ENCODE measurements at places on chromosomes 16 and 17. TPM values are rescaled to one million over a fixed set of nuclear protein-coding genes. Genes with fewer than 3 reads are reported as not detected.

GRCh38 chr16:66224186-66224585 is 142.3 kb upstream of the CDH5 start:
- H3K27me3 ChIP-seq, result peaks cover 79% of the 10 kb centered on the region
- no peak overlapping the region for H3K27ac ChIP-seq

GRCh38 chr17:72362376-72363088 is 241.7 kb downstream of the SOX9 start:
- no peak for DNase-seq
- H3K27me3 ChIP-seq, result no peaks in the 10 kb centered on the region
- no peak overlapping the region for H3K27ac ChIP-seq
- peaks cover 45% of the 10 kb centered on the region for H3K4me1 ChIP-seq
- H3K4me3 ChIP-seq, result no peak overlapping the region

DNA sequence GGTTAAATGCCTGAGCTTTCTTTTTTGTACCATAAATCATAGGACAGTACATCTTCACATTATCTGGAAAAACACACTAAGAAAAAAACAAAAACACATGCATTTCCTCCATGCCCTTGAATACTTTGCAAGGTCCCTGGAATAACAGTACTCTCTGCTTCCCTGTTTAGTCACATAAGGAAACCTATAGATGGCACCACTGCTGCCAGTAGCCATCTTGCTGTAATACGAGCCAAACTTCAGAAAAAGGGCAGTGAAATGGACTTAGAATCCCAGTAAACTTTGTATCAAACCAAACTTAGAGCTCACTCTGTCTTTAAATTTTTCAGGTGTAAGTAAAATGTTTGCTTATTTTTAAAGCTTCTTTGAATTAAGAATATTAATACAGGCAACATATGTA is 435.5 kb downstream of the KCNJ2 start:
- no peaks in the 10 kb centered on the region for H3K27me3 ChIP-seq
- no peaks in the 10 kb centered on the region for H3K36me3 ChIP-seq
- no peaks in the 10 kb centered on the region for H3K4me1 ChIP-seq
- no peak overlapping the region for H3K4me3 ChIP-seq

DNA sequence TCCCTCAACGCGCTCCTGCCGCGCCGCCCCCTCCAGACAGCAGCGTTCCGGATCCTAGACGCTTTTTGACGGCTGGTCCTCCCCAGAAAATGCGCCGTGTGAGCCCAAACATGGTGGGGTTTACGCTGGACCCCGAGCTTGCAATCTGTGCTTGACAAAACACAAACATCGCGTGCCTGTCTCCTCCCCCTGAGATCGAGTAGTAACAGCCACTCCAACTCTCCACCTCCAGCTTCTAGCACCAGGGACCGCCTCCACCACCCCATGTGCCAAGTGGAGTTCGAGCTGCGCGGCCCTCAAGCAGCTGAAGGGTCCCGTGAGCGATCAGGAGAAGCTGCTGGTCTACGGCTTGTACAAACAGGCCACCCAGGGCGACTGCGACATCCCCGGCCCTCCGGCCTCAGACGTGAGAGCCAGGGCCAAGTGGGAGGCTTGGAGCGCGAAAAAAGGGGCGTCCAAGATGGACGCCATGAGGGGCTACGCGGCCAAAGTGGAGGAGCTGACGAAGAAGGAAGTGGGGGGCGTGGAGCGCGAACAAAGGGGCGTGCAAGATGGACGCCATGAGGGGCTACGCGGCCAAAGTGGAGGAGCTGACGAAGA is 656 bp upstream of the GEMIN4 start:
- no peak for DNase-seq
- peak overlapping the region; percentile 60 for H3K27ac ChIP-seq
- peak overlapping the region; percentile 94 for H3K4me3 ChIP-seq
- H3K36me3 ChIP-seq, result peaks cover 36% of the 10 kb centered on the region
- H3K27me3 ChIP-seq, result no peaks in the 10 kb centered on the region

GRCh38 chr17:67624886-67625656 is 92.7 kb upstream of the NOL11 start:
- H3K4me3 ChIP-seq, result no peak overlapping the region
- no peak overlapping the region for H3K27ac ChIP-seq
- no peaks in the 10 kb centered on the region for H3K4me1 ChIP-seq
- no peaks in the 10 kb centered on the region for H3K36me3 ChIP-seq
- DNase-seq, result no peak
- H3K27me3 ChIP-seq, result no peaks in the 10 kb centered on the region

GRCh38 chr17:28319598-28319935 is 567 bp downstream of the TMEM97 start:
- H3K4me1 ChIP-seq, result peaks cover 53% of the 10 kb centered on the region
- H3K4me3 ChIP-seq, result peak overlapping the region; percentile 97
- H3K27me3 ChIP-seq, result no peaks in the 10 kb centered on the region
- DNase-seq, result no peak
- peak overlapping the region; percentile 97 for H3K27ac ChIP-seq

SHBG gene
- total RNA-seq, result 0.39 TPM

GRCh38 chr17:34206569-34206968 is 48.5 kb upstream of the CCL2 start:
- H3K4me3 ChIP-seq, result no peak overlapping the region
- H3K27ac ChIP-seq, result no peak overlapping the region
- DNase-seq, result no peak
- no peaks in the 10 kb centered on the region for H3K4me1 ChIP-seq

DNA sequence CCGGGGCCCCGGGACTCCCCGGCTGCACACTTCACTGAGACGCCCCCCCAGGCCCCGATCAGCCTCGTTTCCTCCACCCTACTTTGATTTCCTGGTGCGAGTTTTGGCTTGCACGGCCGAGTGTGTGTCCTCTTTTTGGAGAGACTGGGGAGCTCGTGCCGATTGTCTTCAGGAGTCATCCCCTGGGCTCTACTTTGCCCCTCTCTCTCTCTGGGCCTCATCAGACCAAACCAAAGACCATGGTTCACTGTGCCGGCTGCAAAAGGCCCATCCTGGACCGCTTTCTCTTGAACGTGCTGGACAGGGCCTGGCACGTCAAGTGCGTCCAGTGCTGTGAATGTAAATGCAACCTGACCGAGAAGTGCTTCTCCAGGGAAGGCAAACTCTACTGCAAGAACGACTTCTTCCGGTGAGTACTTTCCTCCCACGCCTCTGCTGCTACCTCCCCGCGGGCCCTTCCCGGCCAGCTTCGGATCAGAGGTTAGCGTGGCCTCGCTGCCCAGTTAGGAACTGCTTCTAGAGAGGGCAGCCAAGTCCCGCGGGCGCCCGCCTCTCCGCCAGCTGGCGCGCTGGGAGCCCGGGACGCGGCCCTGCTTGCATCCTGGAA is 787 bp downstream of the LHX1 start:
- peaks cover 91% of the 10 kb centered on the region for H3K27me3 ChIP-seq
- peaks cover 43% of the 10 kb centered on the region for H3K4me1 ChIP-seq
- peak; percentile 58 for DNase-seq

DNA sequence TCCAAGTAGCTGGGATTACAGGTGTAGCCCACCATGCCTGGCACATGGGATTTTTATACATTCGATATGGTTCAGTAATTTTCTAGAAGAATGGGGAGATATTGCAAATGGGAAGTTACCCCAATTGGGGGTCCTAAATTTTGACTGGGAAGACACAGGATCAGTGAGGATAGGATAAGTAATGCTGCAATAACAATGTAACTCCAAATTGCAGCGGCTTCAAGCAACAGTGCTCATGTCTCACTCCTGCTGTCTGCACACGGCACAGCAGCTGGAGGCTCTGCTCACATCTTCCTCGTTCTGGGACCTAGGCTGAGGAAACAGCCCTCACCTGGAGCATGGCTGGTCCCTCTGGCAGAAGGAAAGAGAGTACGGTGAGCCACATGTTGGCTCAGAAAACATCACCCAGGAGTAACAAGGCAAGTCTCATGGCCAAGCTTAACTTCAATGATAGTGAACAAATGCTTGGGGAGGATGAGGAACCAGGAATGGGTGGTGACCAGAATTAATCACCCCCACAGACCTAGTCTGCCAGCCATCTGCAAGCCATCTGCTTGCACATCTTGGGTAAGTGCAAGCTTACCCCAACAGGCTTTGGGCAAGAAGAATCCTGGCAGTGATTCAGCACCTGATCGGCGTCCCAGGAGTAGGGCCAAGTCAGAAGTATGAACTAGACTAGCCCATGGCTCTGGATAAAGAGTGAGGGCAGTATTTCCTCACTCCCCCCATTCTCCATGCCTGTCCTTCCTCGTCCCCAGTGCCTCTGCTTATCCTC is 229.2 kb downstream of the COPRS start:
- no peak overlapping the region for H3K4me3 ChIP-seq
- no peak overlapping the region for H3K27ac ChIP-seq
- H3K36me3 ChIP-seq, result no peaks in the 10 kb centered on the region
- peaks cover 8% of the 10 kb centered on the region for H3K4me1 ChIP-seq
- H3K27me3 ChIP-seq, result peaks cover 13% of the 10 kb centered on the region

RAB26 gene
- 12.3 TPM for total RNA-seq

KRT33A gene
- total RNA-seq, result not detected

ITGAX gene
- total RNA-seq, result 1.6 TPM

DNA sequence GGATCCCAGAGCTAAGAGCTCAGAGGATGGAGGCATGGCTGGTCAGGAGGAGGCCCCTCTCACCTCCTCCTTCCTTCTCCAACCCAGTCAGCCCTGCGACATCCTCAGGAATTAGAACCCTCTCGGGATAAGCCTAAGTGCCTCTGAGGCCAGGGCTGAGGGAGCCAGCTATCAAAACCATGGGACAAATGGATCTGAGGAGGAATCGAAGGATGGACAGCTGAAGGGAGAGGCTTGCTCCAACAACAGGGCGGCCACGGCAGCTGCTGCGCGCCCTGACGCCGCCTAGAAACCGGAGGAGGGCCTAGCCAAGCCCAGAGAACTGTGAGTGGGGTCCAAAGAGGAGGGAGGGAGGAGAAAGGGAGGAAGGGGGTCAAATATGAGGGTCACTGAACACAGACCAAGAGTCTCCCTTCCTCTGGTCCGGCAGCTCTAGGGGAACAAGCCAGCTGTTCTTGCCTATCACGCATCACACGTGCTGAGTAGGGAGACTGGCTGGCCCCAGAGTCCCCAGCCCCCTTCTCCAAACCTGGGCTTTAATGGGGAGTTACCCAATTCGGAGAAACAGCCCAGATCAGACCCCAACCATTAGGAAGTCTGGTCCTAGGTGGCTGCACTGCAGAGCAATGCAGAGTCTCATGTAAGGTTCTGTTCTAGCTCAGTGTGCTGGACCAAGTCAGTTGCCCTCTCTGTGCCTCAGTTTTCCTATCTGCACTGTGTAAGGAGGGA is 5.9 kb upstream of the HOXB13 start:
- peaks cover 9% of the 10 kb centered on the region for H3K4me1 ChIP-seq
- H3K4me3 ChIP-seq, result no peak overlapping the region
- H3K36me3 ChIP-seq, result no peaks in the 10 kb centered on the region
- H3K27ac ChIP-seq, result no peak overlapping the region
- no peak for DNase-seq
- peaks cover 92% of the 10 kb centered on the region for H3K27me3 ChIP-seq

DNA sequence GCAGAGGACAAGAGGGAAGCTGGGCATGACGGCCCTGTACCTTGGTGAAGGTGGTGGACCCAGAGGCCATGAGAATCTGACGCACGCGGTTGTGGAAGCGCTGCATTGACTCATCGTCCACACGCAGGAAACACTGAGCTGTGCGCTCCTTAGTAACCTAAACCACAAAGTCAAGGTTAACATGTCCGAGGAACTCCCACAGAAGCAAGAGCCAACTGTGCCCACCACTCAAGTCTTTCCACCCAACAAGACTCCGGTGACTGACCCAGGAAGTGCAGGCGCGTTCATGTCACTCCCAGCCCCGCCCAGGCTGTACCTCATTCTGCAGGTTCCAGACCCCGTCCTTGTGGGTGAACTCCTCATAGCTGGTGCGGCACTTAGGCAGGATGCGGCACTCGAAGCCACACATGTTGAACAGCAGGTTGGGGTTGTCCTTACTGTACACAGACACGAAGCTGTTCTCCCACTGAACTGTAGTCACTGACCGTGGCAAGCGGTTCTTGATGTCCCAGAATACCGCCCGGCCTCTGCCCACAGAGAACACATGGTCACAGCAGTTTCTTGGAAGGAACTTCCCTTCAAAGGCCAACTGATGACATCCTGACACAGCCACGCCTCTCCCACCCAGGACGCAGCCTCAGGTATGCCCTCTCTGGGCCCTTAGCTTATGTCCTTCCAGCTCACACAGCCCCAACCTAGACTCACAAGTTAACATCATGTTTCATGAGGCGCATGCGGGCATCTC is 11.5 kb downstream of the PRPF8 start:
- H3K27ac ChIP-seq, result no peak overlapping the region
- H3K36me3 ChIP-seq, result peaks cover 56% of the 10 kb centered on the region
- H3K4me1 ChIP-seq, result peaks cover 17% of the 10 kb centered on the region

TAC4 gene
- total RNA-seq, result not detected

DNA sequence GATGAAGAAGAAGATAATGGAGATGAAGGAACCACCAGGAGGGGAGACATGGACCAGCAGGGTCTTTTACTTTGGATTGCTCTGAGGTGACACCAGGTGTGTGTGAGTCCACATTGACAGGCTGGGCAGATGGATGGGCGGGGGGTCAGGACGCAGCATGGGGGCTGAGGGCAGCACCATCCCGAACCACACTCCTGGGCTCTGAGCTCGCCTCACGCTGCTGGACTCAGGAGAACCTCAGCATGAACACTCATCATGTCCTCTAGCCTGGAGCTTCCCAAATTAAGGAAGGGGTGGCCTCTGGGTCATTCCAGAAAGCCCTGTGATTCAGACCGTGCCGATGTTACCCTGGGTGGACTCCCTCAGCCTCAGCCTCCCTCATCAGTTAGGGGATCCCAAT is 50.4 kb upstream of the MAP3K14 start:
- no peak overlapping the region for H3K27ac ChIP-seq
- H3K36me3 ChIP-seq, result peaks cover 19% of the 10 kb centered on the region
- peaks cover 29% of the 10 kb centered on the region for H3K4me1 ChIP-seq
- no peak for DNase-seq
- H3K4me3 ChIP-seq, result no peak overlapping the region

DNA sequence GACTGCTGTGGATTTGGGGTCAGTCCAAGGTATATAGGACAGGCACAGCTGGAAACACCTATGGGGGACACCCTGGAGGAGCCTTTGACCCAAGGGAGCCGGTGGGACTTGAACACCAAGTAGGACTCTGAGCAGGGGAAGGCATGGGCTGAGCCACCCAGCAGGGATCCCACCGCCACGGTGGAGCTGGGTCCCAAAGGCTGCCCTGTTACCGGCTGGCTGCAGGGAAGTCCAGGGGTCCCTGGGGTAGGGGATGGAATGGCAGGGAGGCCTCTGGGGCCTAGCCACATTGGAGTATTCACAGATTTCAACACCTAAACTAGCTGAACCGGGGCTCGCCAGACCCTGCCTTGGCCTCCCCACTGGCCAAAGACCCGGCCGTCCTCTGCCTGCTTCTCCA is 39.7 kb upstream of the CREBBP start:
- no peak overlapping the region for H3K27ac ChIP-seq
- H3K27me3 ChIP-seq, result peaks cover 44% of the 10 kb centered on the region
- H3K4me1 ChIP-seq, result peaks cover 10% of the 10 kb centered on the region
- no peaks in the 10 kb centered on the region for H3K36me3 ChIP-seq
- DNase-seq, result no peak

PTX4 gene
- total RNA-seq, result not detected

- H3K4me1 ChIP-seq, result no peaks in the 10 kb centered on the region
- no peak for DNase-seq
- no peak overlapping the region for H3K4me3 ChIP-seq
- H3K27ac ChIP-seq, result no peak overlapping the region
- no peaks in the 10 kb centered on the region for H3K36me3 ChIP-seq
- H3K27me3 ChIP-seq, result peaks cover 87% of the 10 kb centered on the region
These were observed 74.2 kb downstream of the PLXDC1 start for GRCh38 chr17:39077252-39077651.

ABCA9 gene
- total RNA-seq, result not detected

SLFN13 gene
- total RNA-seq, result 46.2 TPM

Data from Calu3 (cell line).